ENCODE measurements at places on chromosomes 12 and 14.

DNA sequence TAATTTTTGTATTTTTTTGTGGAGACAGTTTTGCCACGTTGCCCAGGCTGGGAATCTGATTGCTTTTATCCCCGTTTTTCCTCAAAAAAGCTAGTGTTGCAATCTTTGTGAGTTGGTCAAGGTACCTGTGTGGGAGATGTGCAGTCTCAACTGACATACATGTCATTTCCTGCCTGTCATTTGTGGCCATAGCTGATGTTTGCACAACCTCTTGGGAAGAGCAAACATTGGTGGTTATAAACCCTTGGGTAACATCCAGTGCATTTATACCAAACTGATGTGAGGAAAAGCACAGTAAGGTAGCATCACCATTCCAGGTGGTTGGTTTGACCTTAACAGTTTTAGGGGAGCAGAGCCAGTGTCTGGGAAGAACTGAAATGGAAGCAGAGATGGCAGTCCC is 54.7 kb downstream of the ATG14 start:
- DNase-seq: no peak

GRCh38 chr14:73252491-73253322 is 15.4 kb downstream of the PAPLN start:
- DNase-seq: no peak

DNA sequence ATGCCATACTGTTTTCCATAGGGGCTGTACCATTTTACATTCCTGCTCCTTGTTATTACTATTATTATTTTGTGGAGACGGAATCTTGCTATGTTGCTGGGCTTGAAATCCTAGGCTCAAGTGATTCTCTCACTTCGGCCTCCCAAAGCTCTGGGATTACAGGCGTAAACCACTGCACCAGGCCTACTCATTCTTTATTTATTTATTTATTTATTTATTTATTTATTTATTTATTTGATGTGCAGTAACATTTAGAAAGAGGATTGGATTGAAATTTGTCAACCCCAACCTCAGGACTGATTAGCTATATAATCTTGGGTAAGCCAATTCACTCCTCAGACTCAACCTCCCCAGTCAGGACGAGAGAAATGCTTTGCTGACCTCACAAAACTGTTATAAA is 107.9 kb downstream of the VEZT start:
- no peak for DNase-seq

DNA sequence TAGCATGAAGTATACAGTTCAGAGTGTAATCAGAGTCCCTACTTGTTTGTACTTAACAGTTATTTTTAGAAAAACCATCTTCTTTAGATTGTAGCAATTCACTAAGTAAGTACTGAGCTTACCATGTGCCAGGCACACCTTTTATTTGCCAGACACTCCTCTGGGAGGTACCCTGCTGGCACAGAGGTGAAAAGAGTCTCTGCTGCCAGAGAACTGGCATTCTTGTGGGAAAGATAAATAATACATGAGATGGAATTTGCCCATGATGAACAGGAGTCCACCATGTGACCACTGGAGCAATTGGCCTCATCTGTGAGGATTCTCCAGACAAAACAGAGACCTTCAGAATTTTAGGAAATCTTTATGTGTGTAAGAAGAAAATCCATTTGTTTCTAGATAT is 199.3 kb upstream of the SLC16A7 start:
- DNase-seq: no peak

DNA sequence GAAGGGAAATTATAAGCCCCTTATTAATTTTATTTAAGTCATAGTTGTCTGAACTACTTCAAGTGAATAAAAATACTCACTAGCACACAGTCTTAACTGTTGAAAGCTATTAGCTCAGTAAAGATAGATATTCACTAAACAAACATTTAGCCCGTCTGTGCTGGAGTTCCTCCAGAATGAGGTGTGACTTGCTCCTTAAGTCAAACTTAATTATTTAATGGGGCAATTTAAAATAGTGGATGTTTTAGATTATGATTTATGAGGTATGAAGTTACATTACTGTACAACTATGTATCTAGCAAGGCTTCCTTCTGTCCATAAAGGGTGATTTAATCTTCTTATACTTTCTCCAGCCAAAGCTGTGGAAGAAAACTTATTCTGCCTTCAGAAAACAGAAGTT is 414.0 kb upstream of the FLRT2 start:
- no peak for DNase-seq

DNA sequence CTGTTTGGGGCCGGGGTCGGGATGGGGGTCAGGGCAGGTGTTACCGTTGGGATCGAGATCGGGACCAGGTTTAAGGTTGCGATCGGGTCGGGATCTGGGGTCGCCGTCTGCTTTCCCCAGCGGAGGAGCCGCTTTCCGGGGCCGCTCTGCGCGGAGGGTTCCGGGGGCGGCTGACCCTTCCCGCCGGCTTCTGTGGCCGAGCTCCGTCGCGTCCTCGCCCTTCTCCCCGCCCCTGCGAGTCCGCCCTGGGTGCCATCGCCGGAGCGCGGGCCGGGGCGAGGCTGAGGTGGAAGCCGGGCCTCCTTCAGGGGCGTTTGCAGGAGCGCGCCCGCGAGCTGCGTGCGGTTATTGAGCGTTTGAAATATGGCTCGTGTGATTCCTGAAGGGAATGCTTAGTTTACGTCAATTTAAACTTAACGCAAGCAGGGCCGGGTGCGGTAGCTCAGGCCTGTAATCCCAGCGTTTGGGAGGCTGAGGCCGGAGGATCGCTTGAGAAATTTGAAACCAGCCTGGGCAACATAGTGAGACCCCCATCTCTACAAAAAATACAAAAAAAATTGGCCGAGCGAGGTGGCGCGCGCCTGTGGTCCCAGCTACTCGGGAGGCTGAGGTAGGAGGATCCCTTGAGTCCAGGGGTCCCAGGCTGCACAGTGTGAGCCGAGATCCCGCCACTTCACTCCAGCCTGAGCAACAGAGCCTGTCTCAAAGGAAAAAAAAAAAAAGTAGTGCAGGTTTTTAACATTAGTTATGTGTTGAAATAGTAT is 620 bp downstream of the PGAM5 start:
- peak; percentile 59 for DNase-seq

DNA sequence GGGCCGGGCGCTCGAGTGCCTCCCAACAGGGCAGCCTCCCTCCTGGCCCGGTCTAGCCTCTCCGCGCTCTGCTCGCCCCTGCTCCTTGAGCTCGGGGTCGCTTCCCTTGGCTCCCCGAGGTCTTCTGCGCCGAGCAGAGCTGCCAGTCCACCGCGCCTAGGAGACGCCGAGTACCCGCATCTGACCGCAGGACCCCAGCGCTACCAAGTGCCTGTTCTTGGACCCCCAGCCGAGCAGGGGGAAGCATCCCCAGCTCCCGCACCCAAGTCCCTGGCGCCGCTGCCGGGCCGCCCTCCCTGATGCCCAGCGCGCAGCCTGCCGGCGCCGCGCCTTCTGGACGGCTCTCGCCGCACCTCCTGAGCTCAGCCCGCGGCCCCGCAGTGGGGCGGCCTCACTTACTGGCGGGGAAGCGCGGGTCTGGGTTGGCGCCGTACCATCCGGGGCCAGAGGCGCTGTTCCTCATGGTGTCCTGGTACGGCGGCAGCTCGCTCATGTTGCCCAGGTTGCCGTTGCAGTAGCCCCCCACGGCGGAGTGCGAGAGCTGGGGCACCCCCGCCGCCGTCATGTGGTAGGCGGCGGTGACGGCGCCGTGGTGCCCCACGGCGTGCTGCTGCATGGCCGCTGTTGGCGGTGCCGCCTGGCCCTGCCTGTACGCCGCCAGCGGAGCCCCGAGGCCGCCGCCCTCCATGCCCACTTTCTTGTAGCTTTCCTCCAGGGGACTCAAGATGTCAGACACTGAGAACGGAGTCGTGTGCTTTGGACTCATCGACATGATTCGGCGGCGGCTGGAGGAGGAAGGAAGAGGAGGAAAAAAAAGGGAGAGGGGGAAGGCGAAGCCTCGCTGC is 1.2 kb downstream of the NKX2-1 start:
- no peak for DNase-seq

GRCh38 chr12:24444634-24445033 is 495.2 kb upstream of the SOX5 start:
- no peak for DNase-seq

- no peak for DNase-seq
These were observed 182.3 kb downstream of the NPAS3 start for GRCh38 chr14:33120966-33121365.

DNA sequence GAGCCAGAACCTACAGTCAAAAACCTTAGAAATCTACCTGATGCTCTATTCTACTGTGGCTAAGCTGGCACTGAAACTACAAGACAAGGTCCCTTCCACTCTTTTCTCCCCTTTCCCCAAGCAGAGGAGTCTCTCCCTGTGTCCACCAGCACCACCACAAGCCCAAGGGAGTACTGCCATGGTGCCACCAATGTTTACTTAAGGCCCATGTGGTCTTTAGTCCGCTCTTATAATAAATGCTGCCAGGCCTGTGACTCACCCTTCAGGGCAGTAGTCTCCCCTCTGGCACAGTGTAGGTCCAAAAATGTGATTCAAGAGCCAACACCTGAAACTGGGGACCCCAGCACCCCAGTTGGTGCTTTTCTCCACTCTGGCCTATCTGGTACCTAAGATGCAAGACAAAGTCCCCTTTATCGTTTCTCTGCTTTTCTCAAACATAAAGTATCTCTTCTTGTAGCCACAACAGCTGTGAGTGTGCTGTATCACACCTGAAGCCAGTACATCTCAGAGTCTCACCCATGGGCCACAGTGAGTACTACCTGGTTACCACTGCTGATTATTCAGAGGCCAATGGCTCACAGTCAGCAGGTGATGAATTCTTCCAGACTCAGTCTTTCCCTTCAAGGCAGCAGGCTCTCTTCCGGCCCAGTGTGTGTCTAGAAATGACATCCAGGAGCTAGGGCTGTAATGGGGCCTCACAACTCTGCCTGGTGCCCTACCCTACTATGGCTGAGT is 29.3 kb downstream of the SLC38A2 start:
- no peak for DNase-seq

DNA sequence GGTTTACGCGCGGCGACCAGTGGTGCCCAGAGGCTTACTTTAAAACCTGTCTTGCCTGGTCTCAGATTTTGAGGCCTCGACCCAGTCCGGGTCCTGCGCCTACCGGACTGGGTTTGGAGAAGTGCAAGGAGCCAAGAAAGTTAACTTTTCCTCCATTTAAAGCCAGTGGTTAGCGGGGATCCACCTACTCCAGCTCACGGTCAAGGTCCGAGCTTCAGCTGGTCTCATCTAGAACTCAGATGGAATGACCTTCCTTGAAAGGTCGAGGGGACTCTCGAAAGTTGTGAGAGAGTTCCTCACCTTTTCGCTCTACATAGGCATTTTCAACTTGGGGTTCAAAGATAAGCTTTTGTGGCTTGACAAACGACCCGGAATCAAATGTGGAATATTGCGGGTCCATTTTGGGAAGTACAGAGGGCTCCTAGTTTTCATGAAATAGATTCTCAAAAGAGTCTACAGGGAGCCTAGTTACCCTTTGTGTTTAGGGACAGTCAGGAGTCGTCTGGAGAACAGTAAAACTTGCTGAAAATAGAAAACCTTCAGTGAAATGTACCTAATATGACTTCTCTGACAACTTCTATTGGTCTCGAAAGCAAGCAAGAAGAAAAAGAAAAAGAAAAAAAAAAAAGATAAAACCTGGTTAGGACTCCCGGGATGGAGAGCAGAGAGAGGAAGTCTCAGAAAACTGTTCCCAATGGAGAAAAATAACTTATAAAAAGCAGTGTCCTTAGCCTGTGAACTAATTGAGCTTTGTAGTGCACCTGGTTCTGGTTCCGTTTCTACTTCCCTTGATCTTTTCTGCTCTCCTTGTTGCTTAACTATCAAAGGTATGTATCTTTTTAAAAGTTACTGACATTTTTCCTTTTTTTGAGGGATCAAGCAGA is 1.4 kb downstream of the KCNMB4 start:
- no peak for DNase-seq

GRCh38 chr14:90518941-90519256 is 122.1 kb downstream of the CALM1 start:
- DNase-seq: peak; percentile 63
